Stimulated activated CD8-positive, alpha-beta memory T cell treated with anti-CD3 and anti-CD28 coated beads, Interleukin-12 subunit alpha, Interleukin-12 subunit beta, amount 100 ng/mL, for 4 hours (primary cell): ENCODE measurements at places on chromosomes 5 and 9.

DNA sequence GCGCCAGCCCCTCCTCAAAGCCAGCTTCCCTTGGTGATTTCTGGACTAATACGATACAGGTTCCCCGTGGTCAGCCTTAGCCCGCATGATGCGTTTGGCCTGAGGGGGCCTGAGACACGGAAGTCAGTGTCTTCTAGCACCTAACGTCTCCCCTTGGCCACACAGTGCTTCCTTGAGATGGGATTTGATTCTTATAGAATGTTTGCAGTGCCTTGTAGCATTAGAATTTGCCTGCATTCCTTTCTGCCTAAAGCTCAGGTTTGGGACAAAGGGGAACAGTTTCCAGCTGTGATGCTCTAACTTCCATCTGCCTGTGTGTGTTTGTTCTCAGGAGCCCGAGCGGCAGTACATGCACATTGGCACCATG, 34.4 kb downstream of the CFAP90 start:
- DNase-seq, result no peak

GRCh38 chr5:170896779-170897178, 35.0 kb downstream of the RANBP17 start:
- no peak for DNase-seq

- DNase-seq, result peak; percentile 1
Observed at GRCh38 chr5:58582803-58583491, at the start of gene RAB3C. Gene RAB3C (plus strand): TSS chr5:58583075. CDS start chr5:58583209, 134 bp downstream.

DNA sequence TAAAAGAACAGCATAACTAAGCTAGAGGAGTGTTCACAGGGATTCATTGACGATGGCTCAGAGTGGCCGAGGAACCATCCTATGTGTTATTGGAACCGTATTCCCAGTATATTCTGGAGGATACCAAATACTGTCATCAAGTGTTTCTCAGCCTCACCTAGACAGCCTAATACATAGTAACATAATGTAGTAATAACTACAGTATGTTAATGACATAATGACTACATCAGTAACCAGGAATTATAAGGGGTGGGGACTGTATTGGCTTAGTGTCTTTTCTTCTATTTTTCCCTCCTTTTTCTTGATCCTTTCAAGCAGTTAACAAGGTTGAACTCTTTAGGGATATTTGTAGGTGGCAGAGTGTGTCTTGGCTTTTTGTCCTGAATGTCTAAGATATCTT, 26.6 kb upstream of the C9 start:
- no peak for DNase-seq

- DNase-seq, result no peak
Observed at GRCh38 chr9:120856700-120857099, 14.0 kb upstream of the PSMD5 start.

- no peak for DNase-seq
Observed at GRCh38 chr5:83377131-83377865, 94.2 kb upstream of the VCAN start.

- no peak for DNase-seq
Observed at GRCh38 chr5:150801117-150801927, 22.8 kb downstream of the SMIM3 start.

DNA sequence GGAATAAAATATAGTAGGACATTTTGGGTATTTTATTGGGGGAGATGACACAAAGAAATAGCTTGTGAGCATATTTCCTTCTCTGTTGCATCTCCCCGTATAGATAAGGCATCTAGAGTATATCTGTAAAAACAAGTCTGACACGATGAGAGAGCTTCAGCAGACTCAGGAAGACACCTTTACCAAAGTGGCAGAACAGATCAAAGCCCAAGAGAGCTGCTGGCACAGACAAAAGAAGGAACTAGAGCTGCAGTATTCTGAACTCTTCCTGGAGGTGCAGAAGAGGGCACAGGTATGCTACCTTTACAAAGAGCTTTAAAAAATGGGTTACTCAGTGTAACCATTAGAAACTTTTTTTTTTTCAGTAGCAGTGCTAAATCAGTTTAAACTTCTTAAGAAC, 176.7 kb downstream of the CCDC171 start:
- DNase-seq, result no peak

DNA sequence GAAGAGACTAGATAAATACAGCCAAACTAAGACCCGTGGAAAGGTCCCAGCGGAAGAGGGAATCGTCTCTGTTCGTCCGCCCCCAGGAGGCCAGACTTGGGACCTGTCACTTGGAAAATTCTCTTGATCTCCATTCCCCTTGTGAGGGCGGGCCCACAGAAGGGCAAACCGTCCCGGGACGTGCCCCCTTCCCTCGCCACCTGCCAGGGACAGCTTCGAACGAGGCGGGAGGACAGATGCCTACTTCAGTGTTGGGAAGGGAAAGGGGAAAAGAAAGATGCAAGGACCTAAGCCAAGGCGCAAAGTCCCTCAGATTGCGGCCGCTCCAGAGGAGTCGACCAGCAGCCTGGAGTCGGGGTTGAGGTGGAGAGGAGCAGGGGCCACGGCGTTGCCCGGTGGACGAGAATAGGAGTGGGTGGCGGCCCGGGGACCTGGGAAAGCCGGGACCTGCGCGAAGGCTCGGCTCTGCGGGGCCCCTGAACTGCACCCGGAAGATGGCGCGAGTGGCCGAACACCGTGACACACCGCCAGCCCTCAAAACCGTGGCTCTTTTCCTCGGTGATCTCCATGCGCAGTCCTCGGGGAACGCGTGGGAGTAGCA, 4.4 kb upstream of the EBF1 start:
- no peak for DNase-seq

DNA sequence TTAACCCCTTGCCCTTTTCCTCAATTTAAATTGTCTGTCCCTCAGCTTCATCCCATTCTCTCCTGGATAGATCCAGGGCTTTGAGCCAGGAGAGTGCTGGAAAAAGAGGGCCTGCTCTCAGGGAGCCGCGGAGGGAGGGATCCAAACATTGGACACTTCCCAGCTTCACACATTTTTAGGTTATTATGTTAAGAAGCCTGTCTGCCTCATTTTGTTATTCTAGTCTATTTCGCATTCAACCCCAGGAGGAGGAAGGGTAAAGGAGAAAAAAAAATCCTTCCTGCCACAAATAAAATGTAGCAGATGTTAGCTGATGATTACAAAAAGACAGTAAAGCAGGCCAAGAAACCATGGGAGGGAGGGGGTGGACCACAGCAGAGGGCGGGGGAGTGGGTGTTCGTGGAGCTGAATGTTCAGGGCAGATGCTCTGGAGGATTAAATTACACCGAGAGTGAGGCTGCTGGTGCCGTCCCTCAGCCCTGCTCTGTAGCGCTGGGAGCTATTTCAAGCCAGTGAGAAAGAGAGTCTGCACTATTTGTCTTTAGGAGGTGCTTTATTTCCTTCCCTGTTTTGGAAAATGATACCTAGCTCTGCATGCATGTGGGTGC, 60.6 kb upstream of the ZFR start:
- DNase-seq, result no peak

DNA sequence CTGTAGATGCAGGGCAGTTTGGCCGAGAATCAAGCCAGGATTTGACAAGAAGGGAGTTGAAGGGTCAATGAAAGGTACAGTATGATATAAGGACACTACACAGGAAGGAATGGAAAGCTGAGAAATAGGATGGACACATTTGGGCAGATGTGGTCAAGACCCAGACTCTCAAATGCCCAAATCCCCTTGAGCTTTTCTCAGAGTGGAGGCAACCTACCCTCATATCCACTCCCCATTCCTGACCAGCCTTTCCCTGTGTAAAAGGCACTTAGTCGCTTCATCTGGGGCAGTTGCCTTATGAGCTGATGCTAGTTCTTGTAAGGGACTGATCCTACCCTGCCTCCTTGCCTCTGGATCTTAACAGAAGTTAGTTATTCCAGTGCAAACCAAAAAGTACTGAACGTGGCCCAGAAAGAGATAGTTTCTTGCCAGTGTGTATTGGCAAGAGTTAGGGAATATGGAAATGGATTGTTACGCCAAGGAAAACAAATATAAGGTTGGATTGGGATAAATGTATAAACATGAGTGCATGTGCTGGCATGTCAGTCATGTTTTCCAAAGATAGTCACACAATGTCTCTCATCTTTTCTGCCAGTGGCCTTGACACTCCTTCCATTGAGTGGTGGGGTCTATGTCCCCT, 4.1 kb upstream of the MCCC2 start:
- no peak for DNase-seq
